Motor neuron (in vitro differentiated cells): ENCODE measurements at places on chromosomes 7 and 10. TPM values are rescaled to one million over a fixed set of nuclear protein-coding genes. Genes with fewer than 3 reads are reported as not detected.
A peak's percentile ranks its signal among the peaks of the same experiment; 100 is the strongest.

Gene HEPACAM2
- total RNA-seq: 0.32 and 0.36 TPM in 2 replicates

Gene SEC31B
- total RNA-seq: 3.8 and 4.1 TPM in 2 replicates

Gene ARMC3
- total RNA-seq: 1.1 and 1.7 TPM in 2 replicates

Gene PNLIPRP1
- total RNA-seq: 1.3 and 2.0 TPM in 2 replicates

Gene MSMB
- total RNA-seq: not detected in 2 replicates

Gene CYP51A1
- 93.2 and 106 TPM in 2 replicates for total RNA-seq

DNA sequence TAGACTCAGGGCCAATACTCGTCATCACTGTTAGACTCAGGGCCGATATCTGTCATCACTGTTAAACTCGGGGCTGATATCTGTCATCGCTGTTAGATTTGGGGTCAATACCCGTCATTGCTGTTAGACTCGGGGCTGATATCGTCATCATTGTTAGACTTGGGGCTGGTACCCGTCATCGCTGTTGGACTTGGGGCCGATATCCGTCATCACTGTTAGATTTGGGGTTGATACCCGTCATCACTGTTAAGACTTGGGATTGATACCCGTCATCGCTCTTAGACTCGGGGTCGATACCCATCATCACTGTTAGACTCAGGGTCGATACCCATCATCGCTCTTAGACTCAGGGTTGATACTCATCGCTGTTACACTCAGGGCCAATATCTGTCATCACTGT, 56.5 kb downstream of the BEND7 start:
- no peak for ATAC-seq

GRCh38 chr7:87426160-87426559, 49.3 kb downstream of the ABCB4 start:
- ATAC-seq: no peak

DNA sequence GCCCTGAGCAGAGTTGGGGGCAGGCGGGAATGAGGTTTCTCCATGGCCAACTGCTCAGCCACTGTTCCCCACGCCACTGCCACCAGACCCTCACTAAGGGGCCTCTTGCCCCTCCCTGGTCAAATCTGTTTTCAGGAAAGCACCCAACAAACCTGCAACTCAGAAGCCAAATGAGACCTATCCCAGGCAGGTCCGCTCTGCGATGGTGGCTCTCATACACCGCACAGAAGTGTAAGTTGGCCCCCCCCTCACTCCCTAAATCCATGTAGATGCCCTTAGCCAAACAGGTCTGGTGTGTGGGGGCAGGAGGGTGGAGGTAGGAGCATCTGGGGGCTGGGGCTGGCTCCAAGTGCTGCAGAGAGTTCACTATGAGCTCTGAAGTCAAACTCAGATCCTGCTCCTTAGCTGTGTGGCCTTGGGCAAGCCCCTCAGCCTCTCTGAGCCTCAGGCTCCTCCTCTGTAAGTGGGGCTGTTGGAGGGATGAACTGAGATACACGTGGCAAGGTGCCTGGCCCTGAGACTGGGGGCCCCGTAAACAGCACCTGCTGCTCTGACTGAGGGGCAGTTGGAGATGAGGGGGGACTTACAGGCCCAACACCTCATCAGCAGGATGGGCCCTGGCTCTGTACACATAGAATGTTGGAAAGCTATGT, 1.1 kb downstream of the MMRN2 start:
- no peak for ATAC-seq

GRCh38 chr7:121398246-121398645, 2.1 kb upstream of the FAM3C start:
- no peak for ATAC-seq

DNA sequence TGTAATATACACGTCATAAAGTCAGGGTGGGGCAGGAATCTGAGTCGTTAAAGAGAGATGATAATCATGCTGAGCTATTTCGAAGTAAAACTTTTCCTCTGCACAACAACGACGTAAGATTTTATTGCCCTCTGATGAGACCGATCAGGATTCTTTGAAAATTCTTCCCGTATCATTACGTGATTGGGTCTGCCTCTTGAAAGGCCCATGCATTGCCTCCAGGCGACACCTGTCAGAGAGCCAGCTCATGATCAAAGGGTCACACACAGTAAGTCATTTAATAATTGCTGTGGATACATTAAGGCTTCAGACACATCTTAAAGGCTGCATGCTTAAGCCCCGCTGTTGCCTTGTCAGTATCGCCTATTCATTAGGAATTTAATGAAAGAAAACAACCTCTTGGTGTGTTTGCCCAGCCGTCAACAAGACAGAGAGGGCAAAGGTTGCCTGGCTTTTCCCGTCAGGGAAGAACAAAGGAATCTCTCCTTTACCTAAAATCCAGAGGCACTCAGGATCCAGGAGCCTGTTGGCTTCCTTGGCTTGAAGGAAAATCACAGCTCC, 189.0 kb upstream of the SH2B2 start:
- ATAC-seq: no peak

GRCh38 chr7:2915023-2915422, 70.9 kb upstream of the GNA12 start:
- no peak for ATAC-seq

- no peak for ATAC-seq
These were observed 122.3 kb upstream of the GALNT17 start for GRCh38 chr7:71009636-71010035.

DNA sequence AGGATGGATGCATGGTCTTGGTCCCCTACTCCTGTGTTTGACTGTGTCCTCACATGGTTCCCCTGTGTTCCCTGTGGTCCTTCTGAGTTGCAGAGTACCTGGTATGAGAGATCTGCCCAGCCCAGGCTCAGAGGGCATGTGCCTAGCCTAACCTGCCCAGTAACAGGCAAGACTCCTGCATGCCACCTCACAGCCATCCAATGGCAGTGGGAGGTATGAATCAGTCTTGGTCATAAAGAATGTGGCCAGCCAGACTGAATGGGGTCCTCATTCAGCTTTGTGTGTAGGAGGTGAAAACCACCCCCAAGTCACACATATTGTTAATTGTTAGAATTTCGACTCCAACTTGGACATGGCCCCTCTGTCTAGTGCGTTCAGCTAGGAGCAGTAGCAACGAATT, 17.2 kb upstream of the GPR158 start:
- ATAC-seq: no peak

DNA sequence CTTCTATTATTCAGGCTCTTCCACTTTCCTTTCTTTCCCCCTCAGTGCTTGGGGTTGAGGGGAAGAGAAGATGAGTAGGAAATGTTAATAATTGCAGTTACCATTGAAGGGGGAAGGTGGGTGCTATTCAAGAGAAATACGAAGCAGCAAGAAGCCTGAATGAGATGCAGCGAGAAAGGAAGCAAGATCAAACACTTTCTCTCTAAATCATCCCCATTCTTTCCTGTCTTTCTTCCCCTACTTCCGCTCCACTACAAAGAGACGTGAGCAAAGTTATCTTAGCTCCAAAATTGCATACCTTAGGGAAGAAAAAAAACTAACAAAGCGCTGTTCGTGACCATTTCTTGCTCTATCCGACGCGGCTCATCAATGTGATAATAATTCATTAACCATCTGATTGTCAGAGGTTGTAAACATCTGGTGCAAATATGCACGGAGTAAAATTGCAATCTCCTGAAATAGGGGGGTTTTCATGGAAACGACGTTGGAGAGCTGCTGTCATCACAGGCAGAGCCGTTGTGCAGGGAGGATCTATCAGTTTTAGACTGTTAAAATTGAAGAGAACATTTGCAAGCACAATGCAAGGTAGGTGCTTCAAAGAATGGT, 15.2 kb upstream of the PARD3 start:
- peak; percentile 45 for ATAC-seq

- no peak for ATAC-seq
These were observed 1281.2 kb upstream of the SORCS1 start for GRCh38 chr10:108445746-108446145.

DNA sequence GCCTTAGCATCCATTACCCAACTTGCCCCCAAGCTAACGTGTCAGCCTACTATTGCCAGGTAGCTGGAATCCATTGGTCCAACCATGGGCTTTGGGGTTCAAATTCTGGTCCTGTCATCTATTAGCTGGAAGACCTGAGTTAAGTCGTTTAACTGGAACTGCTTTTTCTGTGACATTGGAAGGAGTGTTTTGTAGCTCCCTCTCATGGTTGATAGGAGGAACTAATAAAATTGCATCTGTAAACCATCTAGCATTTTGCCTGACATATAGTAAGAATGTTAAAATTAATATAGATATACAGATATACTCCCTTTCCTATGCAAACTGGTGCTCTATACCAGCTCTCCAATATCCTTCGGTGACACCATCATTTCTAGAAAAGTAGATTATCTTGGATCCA, 23.8 kb upstream of the SLF2 start:
- no peak for ATAC-seq

GRCh38 chr7:115116773-115117715, 195.2 kb downstream of the MDFIC start:
- no peak for ATAC-seq

DNA sequence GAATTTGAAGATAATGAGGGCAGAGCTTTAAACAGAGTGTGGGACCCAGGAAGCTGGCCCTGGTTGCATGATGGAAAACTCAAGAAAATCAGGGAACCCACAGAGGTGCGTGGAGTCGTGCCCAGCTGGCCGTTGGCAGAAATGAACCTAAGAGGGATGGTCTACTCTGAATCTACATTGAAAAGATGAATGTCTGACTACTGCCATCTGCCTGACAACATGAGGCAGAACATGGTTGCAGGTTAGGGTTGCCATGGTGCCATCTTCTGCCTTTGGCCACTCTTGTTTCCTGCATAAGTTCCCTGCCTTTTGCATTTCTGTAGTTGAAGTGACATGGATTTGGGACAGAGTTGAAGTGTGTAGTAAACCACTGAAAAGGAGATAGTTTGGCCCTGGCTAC, 138.5 kb upstream of the COBL start:
- ATAC-seq: no peak
